ENCODE measurements at places on chromosomes 5 and 9.

DNA sequence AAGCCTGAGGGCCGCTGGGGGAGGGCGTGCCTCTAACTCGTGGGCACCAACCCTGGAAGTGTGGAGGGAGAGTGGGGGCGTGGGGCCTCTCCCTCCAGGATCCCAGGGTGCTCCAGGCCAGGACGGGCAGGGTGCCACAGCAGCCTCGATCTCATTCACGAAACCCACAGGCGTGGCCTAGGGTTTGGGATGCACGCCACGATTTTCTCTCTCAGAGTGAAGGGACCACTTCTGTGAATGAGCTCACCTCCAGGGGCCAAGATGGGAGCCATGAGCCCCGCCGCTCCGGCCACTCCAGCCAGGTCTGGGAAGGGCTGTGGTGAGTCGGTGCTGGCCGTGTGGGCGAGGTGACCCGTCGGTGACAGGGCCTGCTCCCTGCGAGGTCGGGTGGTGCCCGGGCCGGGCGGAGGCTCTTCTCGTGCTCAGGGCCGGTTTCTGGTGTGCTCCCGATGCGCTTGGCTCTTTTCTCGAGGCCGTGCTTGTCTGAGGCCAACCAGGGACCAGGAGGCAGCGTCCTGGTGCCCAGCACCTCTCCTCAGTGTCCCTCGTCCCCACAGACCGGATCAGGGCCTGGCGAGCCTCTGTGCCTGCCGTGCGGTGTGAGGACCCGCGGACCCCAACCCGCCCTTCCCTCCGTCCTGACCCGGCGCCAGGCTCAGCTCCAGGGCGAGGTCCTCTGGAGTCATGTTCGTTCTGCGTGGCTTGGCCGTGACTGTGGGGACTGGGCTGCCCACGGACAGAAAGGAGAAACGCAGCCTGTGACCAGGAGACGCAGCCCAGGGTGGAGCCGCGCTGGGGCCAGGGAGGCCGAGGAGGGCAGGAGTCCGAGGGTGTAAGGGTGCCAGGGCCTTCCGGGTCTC, 31.0 kb downstream of the TPPP start:
- DNase-seq, result no peak

DNA sequence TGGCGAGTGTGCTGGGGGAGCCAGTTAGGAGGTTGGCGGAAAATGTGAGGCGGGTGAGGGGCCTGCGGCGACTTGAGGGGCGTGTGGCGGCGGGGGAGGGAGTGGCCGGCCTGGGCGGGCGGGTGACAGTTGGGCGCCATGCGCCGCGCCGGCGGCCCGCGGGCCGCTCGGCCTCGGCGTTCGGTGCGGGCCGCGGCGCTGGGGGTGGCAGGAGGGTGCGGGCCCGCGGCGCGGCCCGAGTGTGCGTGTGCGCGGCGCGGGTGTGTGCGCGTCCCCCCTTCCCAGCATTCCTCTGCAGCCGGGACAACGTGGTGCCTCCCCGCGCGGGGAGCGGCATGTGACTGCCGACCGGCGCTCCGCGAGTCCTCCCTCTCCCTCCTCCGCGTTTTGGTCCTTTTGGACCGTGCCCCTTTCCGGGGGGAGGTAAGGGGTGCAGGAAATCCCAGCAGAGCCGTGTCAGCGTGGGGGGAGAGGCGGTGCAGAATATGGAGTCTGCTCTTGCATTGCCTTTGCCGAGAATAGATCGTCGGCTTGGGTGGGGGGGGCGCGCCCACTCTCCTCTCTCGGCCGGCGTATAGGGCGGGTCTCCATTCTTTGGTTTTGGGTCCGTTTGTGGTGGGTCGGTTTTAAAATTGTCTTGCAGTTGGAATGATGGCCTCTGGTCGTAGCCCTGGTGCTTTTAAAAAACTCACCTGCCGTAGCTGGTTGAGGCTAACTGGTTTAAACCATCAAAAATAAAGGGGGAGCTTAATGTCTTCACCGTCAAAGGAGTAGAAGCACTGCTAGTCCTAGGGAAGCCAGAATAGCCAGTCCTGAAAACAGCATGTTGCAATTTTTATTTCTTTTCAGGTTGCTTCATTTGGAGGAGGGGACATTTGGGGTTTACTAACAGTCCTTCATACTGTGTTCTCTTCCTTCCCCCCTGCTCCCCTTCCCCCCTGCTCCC, 2.0 kb downstream of the LARP1 start:
- peak; percentile 59 for DNase-seq

DNA sequence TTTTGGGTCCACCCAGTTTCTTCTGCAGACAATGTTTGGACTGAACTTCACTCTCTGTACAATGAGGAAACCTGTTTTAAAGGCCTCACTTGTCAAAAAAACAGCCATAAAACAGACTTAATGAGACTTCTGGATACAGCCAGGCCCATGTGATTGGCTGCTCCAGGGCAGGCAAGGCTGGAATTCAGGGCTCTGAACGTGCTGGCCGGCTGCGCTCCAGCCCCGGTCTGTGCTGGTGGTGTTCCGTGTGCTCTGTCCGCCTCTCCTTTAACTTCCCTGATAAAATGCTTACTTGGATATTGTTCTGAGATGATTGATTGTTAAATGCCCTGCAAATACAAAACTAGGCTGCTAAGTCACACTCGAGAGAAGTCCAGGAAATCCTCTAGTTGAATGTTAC, 131.2 kb upstream of the KLF4 start:
- DNase-seq, result no peak

GRCh38 chr5:87099968-87100367, 167.7 kb upstream of the RASA1 start:
- DNase-seq, result no peak

GRCh38 chr5:172433513-172433912, 20.8 kb downstream of the SH3PXD2B start:
- no peak for DNase-seq

DNA sequence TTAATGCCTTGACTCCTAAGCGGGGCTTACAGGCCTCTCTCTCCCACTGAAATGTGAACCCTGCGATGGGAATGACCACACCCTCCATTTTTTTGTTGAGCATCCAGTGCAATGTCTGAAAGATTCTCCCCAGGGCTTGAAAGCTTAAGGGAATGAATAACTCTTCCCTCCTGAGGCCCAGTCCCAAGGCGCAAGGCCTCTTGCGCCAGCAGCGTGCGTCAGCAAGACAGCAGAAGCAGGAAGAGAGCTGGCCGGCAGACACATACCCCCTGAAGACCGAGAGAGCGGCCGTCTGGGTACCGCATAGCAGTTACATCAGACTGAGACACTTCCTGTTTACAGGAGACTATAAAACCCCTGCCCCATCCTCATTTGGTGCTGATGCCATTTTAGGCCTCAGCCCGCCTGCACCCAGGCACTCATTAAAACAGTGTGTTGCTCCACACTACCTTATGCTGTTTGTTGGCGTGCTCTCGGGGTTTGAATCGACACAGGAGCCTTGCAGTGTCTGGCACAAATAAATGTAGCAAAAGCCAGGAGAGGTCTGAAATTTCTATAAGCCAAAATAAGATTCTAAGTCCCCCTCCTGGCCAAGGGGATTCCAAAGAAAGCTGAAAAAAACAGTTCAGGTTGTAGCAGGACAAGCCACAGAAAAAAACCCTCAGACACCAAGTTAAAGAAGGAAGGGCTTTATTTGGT, 62.3 kb downstream of the GDNF start:
- peak; percentile 23 for DNase-seq

DNA sequence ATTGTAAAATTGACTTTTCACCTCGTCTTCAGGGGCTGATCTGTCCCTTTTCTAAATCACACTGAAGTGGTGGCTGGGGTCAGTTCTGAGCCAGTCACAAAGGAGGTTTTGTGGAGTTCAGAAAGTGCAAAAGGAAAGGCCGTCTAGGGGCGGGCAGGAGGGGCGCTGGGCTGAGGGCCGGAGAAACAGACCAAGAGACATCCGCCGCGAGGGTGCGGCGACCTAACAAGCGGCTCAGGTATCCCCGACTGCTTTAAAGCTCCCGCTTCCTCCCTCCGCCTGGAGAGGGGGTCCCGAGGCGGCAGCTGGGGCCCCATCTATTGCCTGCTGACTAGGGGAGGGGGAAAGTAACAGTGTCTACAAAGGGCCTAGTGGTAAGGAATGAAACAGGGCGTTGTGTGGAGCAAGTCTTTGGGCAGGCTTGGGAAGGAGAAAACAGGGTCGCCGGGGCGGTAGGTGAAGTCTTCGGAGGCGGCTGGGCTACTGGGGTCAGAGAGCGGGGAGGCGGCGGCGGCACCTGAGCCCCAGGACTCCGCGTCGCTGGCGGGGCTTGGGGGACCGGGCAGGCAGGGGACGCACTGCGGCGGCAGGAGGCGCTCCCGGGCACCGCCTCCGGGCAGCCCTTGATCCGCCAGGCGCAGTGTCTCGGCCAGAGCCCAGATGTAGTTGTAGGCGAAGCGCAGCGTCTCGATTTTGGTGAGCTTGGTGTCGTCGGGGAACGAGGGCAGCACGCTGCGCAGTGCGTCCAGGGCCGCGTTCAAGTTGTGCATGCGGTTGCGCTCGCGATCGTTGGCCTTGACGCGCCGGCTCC, 950 bp downstream of the NEUROG1 start:
- DNase-seq, result no peak

- no peak for DNase-seq
Observed at GRCh38 chr9:124259158-124259808, 1.5 kb downstream of the NEK6 start.
